ENCODE measurements at places on chromosomes 1 and 21.

GRCh38 chr1:201752333-201752732 lies 76.6 kb upstream of the IPO9 start:
- no peak for DNase-seq

- DNase-seq = peak; percentile 70
Measured at GRCh38 chr1:52632732-52633290, at the start of gene SHISAL2A. SHISAL2A (plus strand) TSS chr1:52633168; CDS start chr1:52633494, 326 bp downstream.

- no peak for DNase-seq
Measured at GRCh38 chr1:213976665-213977485, 10.9 kb upstream of the PROX1 start.

- DNase-seq = no peak
Measured at GRCh38 chr1:118021668-118022067, 92.1 kb downstream of the WDR3 start.

DNA sequence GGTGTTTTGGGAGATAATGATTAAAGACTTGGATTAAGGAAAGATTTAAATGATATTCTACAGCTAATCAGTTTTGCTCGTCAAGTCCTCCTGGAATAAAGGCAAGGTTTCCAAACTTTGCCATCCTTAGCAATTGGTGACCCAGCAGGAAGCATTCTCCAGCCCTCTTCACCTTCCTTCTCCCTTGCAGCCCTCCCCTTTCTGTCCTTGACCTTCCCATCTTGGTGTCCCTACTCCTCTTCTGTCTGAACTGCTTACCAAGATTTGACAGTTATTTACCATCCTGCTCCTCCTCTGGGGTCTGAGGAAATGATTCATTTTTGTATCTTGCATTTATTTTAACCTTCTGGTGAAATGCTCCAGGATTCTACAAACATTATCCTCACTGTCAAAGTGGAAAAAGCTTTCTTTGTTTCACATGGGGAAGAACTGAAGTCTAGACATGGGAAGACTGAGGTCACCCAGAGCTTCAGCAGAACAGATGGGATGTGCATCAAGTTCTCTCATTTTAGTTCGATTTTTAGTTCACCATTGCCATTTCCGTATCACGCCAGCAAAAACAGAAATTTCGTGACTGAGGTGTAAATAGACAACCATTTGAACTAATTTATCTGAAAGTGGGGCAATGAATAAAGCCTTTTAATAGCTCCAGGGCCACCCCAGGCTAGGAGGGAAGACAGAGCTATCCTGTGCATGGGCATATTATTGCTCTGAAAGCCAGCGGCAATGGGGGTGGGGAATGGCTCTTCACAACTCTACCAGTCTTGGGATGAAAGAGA lies 504.4 kb upstream of the PLXNA2 start:
- DNase-seq = no peak

GRCh38 chr1:17586172-17586964 lies 46.9 kb downstream of the ARHGEF10L start:
- DNase-seq = no peak

DNA sequence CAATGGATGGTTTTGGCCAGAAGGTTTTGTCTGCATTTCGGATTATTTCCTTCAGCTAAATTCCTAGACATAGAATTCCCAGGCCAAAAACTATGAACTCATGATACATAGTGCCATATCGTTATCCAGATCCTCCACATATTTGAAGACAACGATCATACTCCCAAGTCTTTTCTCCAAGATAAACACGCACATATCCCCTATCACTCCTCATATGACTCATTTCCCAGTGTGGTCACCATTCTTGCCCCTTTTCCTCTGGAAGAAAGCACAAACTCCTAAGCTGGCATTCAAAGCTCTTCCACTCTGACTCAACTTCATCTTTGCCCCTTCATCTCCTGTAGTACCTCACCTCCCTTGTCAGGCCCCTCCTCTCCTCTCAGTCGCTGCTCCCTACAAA lies 277.6 kb downstream of the PLPP3 start:
- DNase-seq = no peak

- no peak for DNase-seq
Measured at GRCh38 chr1:230107941-230108340, 40.9 kb downstream of the GALNT2 start.

- no peak for DNase-seq
Measured at GRCh38 chr1:203217139-203217655, 12.3 kb downstream of the CHIT1 start.

- DNase-seq = no peak
Measured at GRCh38 chr1:71881611-71882010, 400.7 kb downstream of the NEGR1 start.

DNA sequence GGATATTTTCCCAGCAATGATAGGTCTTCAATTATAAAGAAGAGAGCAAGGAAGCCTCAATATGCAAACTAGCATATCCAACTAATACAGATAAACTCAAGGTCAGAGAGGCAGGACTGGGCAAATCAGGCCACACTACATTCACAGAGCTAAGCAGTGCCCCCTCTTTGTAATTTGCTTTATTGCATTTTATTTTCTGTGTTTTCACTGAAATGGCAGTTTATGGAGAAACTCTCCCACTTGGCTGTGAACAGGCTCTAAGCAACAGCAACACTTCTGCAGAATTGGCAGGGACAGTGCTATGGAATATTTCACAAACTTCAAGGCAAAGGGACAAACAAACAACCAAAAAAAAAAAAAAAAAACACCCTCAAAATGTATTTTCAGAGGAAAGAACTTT lies 93.4 kb upstream of the SOD1 start:
- no peak for DNase-seq

GRCh38 chr1:235286667-235287066 lies 41.3 kb downstream of the ARID4B start:
- no peak for DNase-seq

- DNase-seq = no peak
Measured at GRCh38 chr1:44679468-44679867, 5.0 kb downstream of the ARMH1 start.

DNA sequence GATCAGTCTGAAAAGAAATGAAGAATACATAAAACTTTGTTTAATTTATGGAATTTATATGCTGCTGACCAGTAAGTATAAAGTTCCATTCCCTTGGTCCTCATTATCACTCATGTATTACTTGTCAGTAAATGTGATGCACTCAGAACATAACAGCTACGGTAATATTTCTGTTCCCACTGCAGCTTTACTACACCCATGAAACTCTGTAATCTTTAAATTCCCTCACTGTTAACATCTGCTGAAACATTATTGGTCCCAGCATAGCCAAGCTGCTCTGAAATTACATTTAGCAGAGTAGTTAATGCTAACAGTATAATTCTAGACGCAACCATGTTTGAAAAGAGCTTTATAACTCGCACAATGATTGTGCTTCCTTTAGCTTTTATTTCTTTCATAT lies 238.4 kb downstream of the GPATCH2 start:
- no peak for DNase-seq

DNA sequence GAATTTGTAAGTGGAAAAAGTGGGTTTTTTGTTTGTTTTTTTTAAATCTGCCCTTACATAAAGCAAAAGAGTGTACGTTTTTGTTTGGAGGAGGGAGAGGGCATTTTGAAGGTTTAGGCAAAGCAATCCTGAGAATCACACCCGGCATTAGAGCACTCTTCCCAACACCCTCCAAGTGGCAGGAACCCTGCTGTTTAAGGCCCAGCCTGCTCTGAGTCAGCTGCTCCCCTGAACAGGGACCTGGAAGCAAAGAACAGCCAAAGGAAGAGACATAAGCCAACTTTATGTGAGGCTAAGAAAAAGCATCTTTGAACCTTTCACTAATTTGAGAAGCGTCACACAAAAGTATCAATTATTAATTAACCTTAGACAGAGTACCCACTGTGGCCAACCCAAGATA lies 16.9 kb downstream of the MTFR1L start:
- DNase-seq = no peak

DNA sequence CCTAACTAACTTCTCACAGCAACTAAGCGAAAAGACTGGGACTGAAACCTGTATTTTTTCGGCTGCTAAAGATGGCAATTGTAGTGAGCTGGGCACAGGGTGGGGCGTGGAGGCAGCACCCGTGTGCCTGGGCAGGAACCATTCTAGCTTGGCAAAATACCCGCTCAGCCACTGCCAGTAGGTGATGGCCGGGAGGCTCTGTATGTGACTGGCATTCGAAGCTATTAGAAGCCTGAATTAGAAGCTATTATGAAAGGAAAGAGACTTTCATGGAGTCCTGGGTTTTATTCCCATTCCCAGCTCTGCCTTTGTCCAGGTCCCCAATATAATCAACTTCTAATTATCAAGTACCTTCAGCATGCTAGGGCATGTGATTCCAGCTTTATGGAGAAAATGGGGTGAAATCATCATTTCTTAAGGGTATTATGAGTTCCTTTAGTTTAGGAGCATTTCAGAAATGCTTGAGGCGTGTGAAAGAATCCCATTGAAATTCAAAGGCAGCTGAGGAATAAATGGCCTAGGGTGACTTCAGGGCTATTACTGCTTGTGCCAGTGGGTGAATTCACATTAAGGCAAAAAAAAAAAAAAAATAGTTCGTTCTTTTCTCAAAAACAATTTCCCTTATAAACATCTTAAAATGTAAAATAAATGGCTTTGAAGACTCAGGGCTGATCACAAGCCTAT lies 125.6 kb downstream of the KCNN3 start:
- DNase-seq = no peak

GRCh38 chr1:189192741-189193520 lies 1284.7 kb downstream of the BRINP3 start:
- no peak for DNase-seq

DNA sequence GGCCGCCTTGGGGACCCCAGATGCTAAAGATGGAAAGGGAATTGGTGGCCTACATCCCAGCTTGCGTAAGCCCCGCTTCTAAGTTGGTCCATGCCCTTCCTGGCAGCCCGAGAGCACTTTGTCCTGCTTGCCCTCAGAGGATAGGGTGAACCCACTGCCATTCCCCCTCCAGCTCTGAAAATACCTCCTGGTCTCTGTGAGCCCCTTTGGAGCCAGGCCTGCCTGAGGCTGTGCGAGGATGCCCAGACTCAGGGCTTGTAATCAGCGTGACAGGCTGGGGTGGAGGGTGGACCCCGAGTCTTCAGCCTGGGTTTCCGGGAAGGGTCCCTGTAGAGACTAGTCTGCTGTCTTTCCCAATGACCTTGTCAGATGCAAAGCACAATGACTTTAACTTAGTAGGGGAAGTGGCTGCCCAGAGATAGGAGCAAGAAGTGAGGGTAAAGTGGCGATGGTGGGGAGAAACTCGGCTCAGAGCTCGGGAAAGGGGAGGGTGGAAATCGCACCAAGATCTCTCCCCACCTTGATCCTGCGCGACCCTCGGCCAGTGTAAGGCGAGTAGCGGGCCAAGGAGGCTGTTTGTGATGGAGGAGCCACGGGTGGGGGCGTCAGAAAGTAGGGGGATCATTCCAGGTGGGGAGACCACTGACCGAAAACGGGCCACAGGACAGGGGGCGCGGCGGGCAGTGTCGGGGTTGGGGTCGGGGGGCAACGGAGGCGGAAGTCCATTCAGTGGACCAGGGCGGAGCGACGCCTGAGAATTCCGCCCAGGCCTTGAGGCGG lies 2.7 kb upstream of the HES3 start:
- no peak for DNase-seq

DNA sequence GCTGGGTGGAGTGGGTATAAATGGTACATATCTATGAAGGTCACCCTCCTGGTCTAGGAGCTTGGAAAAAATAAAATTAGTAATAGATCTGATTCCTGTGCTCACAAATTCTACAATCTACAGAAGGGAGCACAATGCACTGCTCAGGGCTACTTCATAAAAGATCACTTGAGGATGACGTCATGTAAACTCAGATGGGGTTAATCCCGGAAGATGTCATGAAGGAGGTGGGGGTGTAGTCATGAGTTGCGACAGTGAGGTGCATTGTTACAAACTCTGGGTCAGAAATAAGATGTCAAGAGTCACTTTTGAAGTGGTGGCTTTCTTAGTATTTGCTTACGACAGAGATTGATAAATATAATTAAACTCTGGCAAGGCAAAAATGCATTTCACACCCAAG lies 68.2 kb downstream of the LHX9 start:
- DNase-seq = no peak

DNA sequence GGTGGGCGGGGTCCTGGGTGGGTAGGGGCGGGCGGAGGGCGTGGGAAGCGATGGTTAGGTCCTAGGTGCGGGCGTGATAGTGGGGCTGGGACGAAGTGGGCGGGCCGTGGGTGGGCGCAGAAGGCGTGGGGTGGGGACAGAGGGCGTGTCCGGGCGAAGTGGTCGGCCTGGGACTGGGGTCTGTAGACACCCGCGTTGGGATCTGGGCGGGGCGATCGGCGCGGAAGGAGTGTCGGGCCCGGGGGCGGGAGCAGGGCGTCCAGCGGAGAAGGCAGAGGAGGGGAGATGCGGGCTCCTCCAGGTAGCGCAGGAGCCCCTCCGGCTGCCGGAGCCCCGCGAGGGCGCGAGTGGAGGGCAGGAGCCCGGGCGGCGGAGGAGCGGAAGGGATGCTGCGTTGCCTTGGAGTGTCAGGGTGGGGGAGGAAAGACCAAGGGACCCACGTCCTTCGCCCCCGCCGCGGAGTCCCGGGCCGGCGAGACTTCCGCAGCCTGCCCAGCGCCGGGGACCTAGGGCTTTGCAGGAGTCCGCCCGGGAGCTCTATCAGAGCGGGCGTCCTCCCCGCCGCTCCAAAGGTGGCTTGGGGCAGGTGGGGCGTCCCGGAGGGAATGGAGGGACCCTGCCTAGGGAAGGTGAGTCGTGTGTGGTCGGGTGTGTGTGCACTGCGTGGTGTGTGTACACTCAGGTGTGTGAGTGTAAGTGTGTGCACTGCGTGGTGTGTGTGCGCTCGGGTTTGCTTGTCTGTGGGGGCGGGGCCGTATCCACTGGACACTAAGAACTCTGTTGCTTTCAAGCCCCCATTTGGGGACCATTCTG lies 27.0 kb upstream of the PRSS38 start:
- DNase-seq = no peak

GRCh38 chr1:244054924-244055263 lies 3.8 kb downstream of the ZBTB18 start:
- DNase-seq = peak; percentile 19

DNA sequence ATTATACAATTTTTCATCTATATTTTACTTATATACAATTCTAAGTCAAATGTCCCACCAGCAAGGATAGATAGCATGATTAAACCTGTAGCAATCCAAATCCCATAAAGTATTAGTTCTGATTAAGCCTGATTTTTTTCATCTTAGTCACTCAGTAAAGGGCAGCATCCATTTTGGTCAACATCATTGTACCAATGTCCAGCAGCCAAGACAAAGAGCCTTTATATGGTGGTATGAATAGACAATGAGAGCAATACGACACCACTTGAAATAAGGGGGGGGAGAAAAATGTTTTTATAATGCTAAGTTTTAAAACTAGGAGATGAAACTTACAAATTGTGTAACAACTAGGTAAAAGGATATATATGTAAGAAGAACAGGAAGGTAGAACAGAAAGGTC lies 7.4 kb downstream of the ZNF644 start:
- DNase-seq = no peak

GRCh38 chr1:1948783-1949182 lies 29.7 kb upstream of the TMEM52 start:
- DNase-seq = no peak

GRCh38 chr1:30732277-30732996 lies 9.1 kb upstream of the MATN1 start:
- DNase-seq = peak; percentile 37

All from CD4-positive, alpha-beta T cell treated with Interleukin-17A for 1 hour (primary cell).